Stimulated activated CD8-positive, alpha-beta memory T cell treated with anti-CD3 and anti-CD28 coated beads, Interleukin-7, amount 100 ng/mL, for 24 hours (primary cell): ENCODE measurements at places on chromosomes 2 and 18.

- no peak for DNase-seq
Measured at GRCh38 chr2:206472094-206472493, 28.8 kb downstream of the ADAM23 start.

- no peak for DNase-seq
Measured at GRCh38 chr2:207051385-207051965, 112.2 kb downstream of the CPO start.

GRCh38 chr2:72515696-72516095 is 310.1 kb downstream of the EXOC6B start:
- DNase-seq: no peak

- no peak for DNase-seq
Measured at GRCh38 chr18:44651918-44652572, 28.6 kb upstream of the SETBP1 start.

DNA sequence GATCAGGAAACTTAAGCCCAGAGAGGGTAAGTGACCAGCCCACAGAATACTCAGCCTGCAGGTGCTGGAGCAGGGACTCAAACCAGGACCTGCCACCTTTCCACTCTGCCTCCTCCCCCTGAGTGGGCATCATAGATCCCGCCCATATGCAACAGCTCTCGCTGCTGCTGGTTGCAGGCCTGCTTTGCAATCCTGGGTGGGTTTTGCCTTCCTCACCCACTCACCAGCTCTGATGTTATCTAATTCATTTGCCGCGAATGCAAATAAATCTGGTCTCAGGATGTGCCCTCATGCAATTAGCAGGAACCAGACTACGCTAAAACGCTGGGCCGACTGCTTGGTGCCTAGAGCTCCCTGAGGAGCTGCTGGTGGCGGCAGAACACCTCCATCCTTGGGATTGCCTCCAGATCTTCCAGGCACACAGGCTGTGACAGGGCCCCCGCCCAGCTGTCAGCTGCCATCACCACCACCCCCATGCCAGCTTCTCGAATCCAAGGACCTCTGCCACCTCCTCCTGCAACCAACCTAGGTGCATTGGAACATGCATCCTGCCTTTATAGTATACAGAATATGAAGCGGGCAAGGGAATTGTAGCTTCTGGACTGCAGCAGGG is 28.8 kb downstream of the CNGA3 start:
- no peak for DNase-seq

GRCh38 chr2:102235042-102235473 is 48.2 kb downstream of the IL1RL2 start:
- DNase-seq: no peak

GRCh38 chr2:36376319-36376765 is 20.8 kb downstream of the CRIM1 start:
- no peak for DNase-seq

DNA sequence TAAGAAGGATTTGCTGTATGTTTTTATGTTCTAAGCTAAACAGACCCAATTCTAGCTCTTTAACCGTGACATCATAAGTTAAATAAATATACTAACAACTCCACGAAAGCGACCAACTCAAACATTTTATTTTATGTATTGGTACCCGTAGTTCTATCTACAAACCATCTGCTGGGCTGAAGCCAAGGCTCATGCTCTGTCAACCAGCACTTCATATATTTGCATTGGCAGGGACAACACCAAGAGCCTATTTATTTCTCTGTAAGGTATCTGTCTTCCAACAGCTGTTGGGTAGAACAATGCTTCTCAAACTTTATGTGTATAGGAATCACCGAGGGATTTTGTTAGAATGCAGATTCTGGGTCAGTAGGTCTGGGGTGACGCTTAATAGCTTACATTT is 64.5 kb downstream of the PID1 start:
- no peak for DNase-seq

GRCh38 chr2:637804-638203 is 39.4 kb downstream of the TMEM18 start:
- DNase-seq: no peak

GRCh38 chr2:147108548-147108947 is 736.3 kb upstream of the ACVR2A start:
- no peak for DNase-seq

GRCh38 chr2:240741091-240741490 is 49.4 kb downstream of the AQP12A start:
- no peak for DNase-seq

- no peak for DNase-seq
Measured at GRCh38 chr2:217664761-217665160, 338.0 kb downstream of the TNS1 start.

- DNase-seq: no peak
Measured at GRCh38 chr2:227827143-227827542, 13.5 kb downstream of the CCL20 start.

- DNase-seq: no peak
Measured at GRCh38 chr18:45165871-45166270, 449.4 kb upstream of the SLC14A2 start.

DNA sequence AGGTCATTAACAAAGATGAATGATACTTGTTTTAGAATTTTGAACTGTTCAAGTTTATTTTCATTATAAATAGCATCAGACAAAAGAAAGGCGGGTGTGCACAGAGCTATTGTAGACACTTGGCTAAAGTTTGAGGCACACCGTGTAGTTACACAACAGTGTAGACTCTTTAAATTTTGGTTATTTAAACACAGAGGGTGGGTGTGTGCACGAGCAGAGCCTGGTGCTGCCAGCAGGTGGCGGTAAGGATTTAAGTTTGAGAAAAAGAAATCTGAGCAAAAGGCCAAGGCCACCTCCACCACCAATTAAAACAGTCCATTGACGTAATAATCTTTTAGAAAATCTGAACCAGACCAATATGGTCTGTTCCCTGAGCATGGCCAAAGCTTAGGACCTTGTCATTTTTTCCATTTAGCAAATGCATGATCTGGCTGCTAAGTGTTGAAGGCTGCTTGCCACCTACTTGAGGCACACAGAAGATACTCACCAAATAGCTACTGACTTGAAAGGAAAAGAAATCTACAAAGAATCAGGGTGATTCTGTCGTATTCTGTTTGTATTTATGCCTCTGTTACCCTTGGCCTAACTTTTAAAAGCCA is 14.3 kb downstream of the COPS7B start:
- no peak for DNase-seq

DNA sequence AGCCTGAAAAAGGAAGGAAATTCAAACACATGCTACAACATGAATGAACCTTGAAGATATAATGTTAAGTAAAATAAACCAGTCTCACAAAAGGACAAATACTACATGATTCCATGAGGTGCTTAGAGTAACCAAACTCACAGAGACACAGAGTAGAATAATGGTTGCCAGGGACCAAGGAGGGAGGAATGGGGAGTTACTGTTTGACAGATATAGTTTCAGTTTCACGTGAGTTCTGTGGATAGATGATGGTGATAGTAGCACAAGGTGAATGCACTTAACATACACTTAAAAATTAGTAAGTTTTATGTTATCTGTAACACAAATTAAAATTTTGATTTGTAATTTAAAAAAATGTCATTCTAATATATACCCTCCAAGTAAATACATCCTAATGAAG is 106.9 kb upstream of the ACVR1C start:
- DNase-seq: no peak

DNA sequence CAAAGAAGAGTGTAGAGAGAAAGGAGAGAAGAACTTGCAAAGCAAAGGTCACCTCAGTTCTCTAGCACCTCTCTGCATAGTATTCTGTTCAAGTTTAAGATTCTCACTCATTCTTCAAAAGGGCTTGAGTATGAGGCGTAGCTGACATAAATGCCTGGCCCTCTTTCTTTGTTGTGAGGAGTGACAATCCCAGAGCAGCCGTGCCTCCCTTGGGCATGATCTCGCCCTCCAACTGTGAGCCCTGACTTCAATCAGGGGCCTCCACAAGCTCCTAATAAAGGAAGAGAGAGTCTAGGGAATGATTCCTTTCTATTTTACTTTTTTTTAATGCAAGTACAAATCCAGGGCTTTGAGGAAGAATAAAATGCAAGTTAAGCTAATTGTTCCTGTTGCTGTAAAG is 402.7 kb downstream of the LRP1B start:
- no peak for DNase-seq

DNA sequence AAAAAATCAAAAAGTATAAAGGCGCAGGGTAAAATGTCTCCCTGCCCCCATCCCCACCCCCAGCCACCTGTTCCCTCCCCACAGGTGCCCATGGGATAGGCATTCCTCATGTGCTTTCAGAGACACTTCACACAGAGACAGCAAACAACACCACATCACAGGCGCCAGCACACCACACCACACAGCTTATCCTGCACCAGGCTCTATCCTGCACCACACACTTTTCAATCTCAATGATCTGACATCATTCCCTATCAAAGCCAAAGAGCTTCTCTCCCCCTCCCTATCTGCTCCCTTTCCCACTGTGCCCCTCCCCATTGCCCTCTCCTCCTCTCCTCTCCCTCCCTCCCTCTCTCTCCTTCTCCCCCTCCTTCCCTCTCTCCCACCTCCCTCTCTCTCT is 15.5 kb downstream of the FAM178B start:
- DNase-seq: no peak

DNA sequence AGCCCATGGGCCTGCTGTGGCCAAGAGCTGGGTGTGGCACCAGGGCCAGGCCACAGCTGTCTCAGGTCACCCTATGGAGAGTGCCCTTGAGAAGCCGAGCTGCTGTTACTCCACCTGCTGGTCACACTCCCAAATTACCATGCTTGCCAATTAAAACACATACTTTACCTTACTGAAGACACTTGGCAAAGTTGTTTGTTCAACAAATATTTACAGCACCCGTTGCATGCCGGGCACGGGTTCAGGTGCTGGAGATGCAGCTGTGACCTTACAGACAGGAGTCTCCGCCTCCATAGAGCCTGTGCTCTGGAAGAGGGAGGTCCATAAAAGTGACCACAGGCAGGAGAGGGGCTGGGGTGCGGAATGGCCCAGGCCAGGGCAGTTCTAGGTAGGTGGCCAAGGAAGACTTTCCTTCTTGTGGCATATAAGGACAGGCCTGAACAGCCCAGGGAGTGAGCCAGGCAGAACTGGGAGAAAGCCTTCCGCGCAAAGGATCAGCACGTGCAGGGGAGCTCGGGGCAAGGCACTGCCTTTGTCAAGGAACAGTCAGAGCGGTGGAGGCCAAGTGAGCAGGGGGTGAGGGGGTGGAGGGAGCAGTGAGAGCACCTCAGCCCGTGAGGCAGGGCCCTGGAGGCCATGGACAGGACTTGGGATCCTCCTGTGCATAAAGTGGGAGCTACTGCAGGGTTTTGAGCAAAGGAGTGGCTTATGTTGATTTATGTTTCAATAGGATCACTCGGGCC is 23.6 kb upstream of the RBM44 start:
- DNase-seq: no peak

- DNase-seq: no peak
Measured at GRCh38 chr2:201857326-201857725, 51.0 kb downstream of the CDK15 start.

- no peak for DNase-seq
Measured at GRCh38 chr18:79877163-79878091, 74.0 kb downstream of the SLC66A2 start.
